ENCODE measurements at places on chromosomes 7 and 10.

DNA sequence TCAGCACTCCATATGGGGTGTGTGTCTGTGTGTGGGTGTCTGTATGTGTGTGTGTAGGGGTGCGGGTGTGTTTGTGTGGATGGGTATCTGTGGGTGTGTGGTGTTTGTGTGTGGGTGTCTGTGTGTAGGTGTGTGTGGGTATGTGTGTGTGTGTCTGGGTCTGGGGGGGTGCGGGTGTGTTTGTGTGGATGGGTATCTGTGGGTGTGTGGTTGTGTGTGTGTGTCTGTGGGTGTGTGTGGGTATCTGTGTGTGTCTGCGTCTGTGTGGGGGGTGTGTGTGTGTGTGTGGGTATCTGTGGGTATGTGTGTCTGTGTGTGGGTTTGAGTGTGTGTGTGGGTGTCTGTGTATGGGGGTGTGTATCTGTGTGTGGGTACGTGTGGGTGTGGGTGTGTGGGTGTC is 148.7 kb downstream of the RGS10 start:
- DNase-seq: no peak

DNA sequence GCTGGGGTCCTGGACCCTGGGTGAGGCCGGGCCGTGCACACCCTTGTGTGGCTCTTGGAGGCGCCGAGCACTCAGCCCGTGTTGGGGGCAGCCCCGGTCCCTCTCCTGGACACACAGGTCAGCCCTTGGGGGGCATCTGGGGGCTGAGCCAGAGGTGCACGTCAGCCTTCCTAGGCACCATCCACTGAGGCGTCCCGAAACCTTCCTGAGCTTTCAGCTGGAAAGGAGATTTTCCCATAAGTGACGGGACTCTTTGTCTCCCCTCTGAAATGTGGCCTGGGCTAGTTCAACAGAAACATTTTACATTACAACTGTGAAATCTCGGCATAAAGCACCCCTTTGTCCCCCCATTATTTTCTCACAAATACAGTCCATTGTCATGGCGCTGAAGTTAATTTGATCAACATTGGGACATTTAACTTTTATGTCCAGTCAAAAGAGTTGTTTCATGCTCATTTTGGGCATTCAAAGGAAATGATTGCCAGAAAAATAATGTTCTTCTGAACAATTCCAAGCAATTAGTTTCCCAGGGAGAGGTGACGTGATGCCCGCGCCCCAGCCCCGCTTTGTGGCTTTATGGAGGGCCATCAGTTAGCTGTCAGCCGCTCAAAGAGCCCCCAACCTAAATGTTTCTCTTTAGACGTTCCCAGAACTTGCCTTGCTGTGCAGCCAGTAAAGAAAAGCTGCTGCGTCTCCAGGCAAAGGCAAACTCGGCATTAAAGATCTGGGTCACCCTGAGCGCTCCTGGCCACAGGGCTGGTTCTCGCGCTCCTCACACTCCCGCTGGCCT is 70.8 kb downstream of the NKX6-2 start:
- DNase-seq: no peak

- DNase-seq: no peak
Measured at GRCh38 chr10:69570050-69570816, 3.0 kb downstream of the NEUROG3 start.

DNA sequence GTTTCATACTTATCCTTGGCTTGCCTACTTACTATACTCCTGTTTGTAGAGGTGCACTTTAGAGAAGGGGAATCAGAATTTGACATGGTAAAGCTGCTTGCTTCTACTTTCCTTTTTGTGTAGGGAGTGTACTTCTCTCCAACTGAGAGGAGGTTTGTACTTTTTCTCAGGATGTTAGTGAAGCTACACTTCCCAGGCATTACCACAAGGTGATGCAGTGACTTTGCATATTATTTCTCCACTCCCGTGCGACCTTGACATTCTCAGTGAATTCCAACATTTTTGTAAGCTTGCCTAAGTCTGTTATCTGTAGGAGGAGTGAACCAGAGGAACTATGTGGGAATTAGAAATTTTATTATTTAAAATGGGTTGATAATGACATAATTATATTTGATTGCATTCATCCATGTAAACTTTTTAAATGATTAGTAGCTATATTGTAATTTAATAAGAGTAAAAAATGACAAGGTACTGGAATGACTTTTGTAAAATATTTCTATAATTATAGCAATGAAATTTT is 5.2 kb downstream of the TAX1BP1 start:
- DNase-seq: peak; percentile 21

DNA sequence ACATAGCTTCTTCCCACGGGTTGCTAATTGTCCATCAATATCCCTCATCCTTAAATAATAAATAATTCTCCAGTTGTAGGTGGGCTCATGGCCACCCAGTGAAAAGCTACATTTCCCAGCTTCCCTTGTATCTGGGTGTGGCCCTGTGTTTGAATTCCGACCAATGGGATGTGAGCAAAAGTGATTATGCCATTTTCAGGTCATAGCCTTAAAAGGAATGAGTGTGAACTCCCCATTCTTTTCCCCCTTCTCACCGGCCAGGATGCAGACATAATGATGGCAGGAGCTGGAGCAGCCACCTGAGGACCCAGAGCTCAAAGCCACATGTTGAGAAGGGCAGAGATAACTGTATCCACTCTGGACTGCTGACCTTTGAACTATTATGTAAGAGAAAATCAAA is 30.3 kb upstream of the CALU start:
- DNase-seq: no peak

GRCh38 chr10:87651801-87652200 is 7.9 kb upstream of the PAPSS2 start:
- DNase-seq: no peak

GRCh38 chr7:98073047-98073446 is 33.6 kb upstream of the LMTK2 start:
- no peak for DNase-seq

- no peak for DNase-seq
Measured at GRCh38 chr7:123131961-123132360, 67.8 kb downstream of the SLC13A1 start.

DNA sequence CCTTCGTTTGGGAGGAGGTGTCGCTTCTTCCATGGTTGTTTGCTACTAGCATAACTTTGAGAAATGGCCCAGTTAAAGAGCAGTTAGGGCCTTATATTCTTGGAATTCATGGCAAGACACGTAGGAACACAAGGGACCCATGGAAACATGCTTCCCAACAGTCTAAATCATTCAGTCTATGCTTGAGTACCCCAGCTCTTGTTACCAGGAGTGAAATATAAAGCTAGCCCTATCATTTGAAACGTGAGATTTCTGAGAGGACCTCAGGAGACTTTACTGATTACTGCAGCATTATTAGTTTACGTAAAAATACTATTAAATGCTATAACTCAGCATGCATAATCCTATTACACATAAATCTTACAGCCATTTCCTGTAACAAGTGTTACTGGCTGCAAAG is 328.6 kb upstream of the CDC14C start:
- DNase-seq: no peak

DNA sequence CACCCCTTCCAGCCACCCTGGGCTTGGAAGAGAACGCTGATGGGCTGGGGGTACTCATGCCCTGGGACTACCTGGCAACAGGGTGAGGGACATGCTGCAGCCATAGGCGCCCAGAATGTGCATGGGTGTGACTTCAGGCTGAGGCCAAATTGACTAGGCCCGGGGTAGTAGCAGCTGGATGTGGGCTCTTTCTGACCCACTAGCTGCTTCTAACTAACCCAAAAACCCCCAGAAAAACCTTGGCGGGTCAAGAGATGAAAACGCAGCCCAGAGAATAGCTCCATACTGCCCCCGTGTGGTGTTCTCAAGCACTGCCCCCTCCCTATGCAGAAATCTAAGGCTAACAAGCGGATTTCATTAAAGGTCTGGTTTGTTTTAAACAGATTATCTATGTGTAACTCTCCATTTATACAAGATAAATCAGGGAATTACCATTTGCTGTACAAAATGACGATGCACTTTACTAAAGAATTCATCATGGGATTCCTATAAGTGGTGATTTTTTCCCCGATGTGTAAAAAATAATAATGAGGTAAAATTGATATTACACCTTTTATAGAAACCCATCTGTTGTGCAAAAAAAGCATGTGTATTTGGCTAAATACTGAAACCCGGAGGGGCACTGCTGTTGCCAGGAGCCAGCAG is 4.2 kb downstream of the SMARCD3 start:
- peak; percentile 69 for DNase-seq

DNA sequence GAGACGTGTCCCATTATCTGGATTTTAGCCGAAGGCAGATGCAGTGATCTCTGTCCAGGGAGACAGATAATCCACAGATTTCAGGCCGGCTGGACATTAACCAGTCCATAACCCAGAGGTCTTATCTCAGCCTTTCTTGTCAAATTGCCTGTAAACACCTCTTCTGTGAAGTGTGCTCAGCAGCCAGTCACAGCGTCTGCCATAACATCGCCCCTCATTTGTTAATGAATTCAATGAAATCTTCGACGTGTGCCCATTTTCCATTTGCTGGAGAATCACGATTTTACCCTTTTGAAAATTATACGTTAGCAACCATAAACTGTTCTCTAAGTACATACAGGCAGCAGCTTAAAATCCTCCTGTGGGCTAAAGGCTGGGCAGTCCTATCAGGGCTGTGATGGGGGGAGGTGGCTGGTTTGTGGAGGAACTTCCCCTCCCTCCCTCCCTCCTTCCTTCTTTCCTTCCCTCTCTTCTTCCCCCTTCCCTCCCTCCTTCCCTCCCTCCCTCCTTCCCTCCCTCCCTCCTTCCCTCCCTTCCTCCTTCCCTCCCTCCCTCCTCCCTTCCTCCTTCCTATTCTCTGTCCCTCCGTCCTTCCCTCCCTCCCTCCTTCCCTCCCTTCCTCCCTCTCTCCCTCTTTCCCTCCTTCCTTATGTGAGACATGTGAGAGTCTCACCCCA is 26.6 kb upstream of the FAM20C start:
- DNase-seq: no peak

- no peak for DNase-seq
Measured at GRCh38 chr7:133186060-133186459, 66.8 kb upstream of the EXOC4 start.

DNA sequence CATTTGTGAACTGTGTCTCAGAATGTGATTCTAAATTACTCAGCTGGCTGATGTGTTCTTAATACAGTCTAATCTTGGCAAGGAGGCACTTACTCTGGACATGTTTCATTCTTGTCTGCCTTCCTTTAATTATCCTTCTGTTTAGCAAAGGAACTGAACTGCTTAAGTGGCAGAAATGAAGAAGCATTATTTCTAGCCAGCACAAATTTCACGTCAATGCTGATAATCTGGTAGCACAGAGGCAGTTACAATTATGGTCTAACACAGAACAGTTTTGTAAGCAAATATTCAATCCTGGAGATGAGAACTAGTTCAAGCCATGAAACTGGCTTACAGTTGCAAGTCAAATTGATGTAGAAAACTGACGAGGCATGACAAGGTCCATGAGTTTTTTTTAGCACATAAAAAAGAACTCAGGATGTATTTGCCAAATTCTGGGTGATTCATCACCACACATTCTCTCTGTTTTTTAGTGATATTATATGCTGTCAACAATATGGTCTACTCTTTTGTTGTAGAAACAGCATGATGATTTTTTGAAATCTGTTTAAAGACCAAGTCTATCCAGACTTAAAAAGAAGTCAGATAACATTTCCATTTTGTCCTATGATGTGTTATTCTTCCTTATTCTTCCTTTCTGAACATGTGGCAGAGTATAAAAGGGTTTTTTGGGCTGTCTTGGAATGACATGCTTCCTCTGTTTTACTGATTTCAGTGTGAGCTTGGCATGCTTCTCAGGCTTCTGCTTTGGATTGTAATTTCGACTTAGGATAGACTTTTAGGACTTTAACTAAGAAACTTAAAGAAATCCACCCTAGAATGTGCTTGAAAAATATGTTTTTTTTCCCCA is 154.8 kb downstream of the DNAJB9 start:
- no peak for DNase-seq

- no peak for DNase-seq
Measured at GRCh38 chr7:2066251-2066919, 166.4 kb downstream of the MAD1L1 start.

DNA sequence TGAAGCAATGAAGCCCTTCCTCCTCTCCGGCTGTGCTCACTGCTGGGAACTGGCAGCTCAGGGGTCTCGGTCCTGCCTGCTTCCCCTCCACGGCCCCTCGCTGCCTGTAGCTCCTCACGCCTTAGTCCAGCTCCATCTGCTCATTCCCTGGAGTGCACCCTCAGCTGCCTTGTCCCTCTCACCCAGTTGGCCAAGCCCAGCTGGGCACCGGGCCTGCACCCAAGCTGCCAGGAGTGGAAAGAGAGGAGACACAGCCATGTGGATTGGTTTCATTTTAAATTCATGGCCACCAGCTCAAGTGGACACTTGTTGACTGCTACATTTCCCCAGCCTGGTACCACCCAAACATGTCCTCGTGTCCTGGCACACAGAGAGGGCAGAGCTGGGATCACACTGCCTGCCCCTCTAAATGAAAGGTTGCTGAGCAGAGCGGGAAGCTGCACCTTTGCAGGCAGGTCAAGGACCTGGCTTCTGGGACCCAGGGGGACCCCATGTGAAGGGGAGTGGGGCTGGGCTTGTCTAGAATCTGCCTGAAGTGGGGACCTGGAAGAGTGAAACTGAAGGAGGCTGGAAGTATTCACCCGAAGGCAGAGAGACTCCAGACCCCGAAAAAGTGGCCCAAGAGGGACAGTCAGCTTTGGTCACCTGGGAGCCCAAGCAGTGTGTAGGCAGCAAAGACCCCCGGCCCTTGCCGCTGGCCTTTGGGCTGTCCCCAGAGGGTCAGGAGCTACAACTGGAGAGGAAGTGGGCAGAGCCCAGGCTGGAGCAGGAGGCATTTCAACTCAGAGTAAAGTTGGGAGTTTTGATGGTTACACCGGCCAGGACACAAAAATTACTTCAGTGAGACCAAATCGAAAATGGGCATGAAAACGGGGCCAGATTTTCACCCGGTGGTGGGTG is 15.0 kb upstream of the BNIP3 start:
- no peak for DNase-seq

DNA sequence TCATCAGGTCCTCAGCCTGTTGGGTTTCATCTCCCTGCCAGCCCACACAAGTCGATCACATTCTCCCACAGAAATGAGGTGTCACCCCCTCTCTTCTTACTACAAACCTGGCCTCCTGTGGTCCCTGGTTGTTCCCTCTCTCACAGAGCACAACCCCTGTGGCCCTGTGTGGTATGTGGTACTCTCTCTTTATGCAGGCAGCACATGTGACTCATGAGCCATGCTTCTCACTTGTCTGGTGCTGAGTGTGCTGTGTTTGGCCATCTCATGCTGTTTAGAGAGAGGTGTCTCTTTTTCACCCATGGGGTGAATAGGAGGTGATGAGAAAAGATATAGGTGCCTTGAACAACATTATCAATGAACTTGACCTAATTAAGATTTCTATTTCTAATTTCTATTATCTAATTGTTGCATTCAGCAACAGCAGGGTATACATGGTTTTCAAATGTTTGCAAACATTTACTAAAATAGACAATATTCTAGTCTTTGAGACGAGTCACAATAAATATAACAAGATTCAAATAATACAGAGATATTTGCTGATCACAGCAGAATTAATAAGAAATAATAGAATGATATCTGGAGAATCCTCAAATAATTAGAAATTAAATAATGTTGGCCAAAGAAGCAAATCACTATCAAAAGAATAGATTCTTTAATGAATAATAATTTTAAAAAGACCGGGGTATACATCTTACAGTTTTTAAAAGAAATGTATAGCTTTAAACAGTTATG is 633.8 kb upstream of the IGFBP3 start:
- DNase-seq: no peak

- DNase-seq: no peak
Measured at GRCh38 chr10:29328983-29329382, 40.1 kb downstream of the LYZL1 start.

Measured in endothelial cell (in vitro differentiated cells).